ENCODE measurements at places on chromosomes 11 and 22.

DNA sequence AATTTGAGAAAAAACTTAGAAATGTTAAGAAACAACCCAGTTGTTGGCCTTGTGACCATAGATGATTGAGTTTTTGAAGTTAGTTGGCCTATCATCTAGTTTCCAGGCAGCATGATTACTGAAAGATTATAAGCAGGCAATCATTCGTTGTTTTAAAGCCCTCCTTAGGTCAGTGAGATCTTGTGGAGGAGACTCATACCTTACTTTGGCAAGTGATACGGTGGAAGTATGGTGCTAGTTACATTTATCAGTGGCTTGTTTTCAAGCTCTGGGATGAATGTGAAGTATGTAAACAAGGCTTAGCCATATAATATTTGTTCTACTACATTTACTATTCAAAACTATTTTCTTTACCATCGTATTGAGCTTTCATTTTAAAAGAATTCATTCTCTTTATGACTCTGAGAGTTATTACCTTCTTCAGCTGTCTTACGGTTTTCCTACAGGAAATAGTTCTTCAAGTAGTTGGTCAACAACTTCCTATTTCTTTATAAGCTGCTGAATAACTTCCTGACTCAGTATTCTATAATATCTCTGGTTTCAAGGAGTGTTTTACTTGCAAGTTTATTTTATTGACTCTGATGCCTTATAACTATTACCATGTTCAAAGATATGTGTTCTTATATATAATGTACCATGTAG lies 7.3 kb downstream of the YAP1 start:
- DNase-seq: no peak

DNA sequence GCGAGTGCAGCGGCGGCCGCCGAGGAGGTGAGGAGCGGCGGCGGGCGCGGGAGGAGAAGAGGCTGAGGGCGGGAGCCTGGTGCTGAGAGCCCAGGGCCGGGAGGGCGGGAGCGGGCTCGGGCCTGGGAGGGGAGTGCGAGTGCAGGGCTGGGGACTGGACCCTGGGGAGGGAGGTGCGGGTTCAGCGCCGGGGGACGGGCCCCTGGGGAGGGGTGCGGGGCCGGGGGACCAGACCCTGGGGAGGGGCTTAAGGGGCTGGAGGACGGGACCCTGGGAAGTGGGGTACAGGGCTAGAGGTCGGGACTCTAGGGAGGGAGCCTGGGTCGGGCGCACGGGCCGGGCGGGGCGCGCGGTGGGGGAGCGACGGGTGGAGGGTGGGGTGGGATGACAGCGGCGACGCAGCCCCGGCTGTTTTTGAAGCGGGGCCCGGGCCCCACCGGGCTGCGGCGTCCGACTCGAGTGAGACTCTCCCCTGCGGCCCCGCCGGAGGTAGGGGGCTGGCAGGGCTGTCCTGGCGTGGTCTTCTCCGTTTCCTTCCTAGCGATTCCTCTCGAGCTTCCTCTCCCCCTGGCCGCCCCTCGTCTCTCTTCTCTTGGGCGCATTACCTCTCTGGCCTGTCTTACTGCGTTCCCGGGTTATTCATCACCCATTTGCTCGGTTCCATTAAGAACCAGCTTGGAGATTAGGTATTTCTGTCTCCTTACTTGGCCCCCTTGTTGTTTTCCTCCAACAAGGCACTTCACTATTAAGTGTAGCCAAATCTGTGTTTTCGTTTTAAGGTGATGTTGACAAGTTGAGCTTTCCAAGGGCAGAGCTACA lies 754 bp downstream of the NUP50 start:
- DNase-seq: no peak

- no peak for DNase-seq
Observed at GRCh38 chr11:2819316-2819715, 66.3 kb downstream of the CDKN1C start.

- DNase-seq: no peak
Observed at GRCh38 chr22:19869497-19870152, 15.0 kb upstream of the GNB1L start.

DNA sequence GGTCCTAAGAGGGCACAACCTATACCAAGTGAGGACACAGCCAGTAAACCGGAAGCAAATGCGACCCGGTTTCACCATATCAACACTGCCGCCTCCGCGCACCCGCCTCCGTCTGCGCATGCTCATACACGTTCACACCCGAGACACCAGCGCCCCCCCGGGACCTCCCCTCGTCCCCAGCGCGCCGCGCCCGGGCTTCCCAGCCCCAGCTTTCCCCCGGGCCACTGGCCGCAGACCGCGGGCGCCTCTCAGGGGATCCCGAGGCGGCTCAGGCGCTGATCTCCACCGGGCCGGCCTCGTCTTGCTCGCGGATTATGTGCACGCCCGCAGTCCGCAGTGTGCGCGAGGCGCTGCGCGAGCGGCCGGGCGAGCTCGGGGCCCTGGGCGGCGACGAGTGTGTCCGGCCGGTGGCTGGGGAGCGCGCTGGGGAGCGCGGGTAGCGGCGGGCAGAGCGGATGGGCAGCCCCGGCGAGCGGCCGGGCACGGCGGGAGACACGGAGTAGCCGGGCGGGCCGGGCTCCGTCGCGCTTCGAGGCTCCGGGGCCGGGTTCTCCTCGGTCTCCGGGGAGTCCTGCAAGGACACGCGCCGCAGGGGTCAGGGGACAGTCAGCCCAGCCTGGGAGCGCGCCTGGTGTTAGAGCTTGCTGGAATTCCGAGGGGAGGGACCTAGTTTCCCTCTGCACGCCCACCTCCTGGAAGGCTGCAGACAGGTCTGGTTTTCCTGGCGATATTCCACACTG lies 2.0 kb downstream of the HEPN1 start:
- DNase-seq: no peak

- DNase-seq: no peak
Observed at GRCh38 chr22:27709919-27710675, 91.5 kb downstream of the MN1 start.

GRCh38 chr11:61447601-61448551 lies 18.0 kb downstream of the SDHAF2 start:
- no peak for DNase-seq

DNA sequence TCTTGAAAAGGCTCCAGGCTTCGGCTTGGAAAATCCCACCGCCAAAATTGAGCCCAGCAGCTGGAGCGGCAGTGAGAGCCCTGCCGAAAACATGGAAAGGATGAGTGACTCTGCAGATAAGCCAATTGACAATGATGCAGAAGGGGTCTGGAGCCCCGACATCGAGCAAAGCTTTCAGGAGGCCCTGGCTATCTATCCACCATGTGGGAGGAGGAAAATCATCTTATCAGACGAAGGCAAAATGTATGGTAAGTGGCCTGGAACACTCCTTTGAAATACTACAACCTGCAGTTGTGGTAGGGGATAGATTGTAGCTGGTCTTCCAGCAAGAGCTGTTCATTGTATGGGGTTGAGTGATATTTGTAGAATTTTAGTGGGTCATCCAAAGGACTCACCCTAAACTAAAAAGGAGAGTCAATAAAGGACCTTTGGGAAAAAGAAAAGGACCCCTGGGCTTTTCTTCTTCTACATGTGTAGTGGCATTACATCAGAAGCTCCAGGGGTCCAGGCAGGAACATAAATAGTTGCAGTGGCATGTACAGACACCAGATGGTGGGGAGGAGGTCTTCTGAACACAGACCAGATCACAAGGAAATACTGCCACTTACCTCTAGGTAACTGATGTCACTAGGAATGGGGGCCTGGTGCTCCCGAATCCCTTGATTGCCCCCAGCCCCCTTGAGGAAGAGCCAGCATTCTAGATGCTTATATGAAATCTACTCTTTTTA lies 90.1 kb downstream of the TEAD1 start:
- DNase-seq: no peak

DNA sequence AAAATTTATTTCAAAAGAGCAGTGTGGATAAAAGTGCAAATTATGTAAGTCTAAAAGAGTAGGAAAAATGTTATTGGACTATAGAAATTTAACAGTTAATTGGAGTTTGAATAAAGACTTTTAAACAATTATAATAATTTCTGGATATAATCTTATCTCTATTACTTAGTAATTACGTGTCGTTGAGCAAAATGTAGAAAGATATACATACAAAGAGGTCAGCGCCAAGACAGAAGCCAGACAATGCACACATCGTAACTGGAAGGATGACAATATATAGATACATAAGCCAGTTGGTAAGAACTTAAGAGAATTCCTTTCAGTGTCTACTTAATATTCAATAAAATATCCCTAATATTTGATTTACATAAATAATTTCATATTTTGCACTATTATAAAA lies 157.0 kb downstream of the LUZP2 start:
- no peak for DNase-seq
